Endothelial cell of umbilical vein (primary cell): ENCODE measurements at places on chromosomes 4 and X.

- DNase-seq, result no peak
Measured at GRCh38 chr4:5755679-5756078, 44.7 kb downstream of the EVC start.

DNA sequence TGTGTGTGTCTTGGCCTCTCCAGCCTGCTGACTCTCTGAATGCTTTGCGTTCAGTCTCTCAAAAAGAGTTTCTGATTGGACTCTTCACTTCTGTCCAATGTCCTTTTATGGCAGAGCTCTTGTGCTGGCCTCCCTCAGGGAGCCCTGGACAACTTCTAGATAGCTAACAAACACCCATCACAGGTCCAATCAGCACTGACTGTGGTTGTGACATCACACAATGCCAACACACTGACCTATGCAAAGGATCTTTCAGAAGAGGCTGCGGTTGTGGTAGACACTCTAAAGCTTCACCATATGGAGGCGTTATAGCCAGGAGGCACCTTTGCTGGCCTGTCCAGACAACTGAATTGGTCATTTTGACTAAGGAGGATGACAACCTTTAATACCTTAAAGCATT lies 53.8 kb upstream of the LSM6 start:
- no peak for DNase-seq

GRCh38 chrX:140432346-140433175 lies 72.3 kb downstream of the SOX3 start:
- no peak for DNase-seq

- no peak for DNase-seq
Measured at GRCh38 chr4:26238426-26238777, 82.4 kb upstream of the RBPJ start.

DNA sequence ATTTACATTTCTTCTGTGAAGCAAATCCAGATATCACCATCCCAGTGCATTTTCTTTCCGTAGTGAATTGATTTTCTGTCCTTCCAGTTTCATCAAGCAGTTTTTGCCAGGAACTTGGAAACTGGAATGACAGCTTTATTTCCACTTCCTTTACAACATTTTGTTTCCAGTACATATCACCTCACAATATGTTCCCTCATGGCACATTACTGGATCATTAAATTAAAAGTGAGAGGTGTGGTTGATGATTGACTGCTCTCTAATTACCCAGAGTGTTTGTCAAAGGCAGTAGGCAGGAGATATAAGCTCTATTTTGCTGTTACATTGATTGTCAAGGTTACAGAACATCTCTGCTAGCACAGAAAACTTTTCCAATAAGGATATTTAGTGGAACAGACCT lies 22.3 kb upstream of the ACE2 start:
- no peak for DNase-seq

DNA sequence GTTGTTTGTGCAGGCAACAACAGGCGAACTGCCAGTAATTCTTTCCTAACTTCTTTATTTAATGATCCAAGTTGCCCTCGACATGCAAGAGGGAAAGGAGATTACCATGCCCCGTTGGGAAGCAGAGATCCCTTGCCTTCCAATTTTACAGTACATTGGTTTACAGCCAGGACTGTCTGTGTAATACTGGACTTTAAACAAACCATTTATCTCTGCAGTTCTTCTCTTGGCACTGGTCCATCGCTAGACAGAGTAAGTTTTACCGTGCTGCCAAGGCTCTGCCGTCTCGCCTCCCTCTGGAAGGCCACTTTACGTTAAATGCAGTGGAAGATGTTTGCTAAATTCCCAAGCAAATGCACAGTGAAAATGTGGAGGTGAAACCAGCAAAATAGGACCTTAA lies 660.3 kb upstream of the PRKX start:
- DNase-seq, result no peak

GRCh38 chr4:153058671-153059060 lies 122.5 kb downstream of the FHDC1 start:
- no peak for DNase-seq

DNA sequence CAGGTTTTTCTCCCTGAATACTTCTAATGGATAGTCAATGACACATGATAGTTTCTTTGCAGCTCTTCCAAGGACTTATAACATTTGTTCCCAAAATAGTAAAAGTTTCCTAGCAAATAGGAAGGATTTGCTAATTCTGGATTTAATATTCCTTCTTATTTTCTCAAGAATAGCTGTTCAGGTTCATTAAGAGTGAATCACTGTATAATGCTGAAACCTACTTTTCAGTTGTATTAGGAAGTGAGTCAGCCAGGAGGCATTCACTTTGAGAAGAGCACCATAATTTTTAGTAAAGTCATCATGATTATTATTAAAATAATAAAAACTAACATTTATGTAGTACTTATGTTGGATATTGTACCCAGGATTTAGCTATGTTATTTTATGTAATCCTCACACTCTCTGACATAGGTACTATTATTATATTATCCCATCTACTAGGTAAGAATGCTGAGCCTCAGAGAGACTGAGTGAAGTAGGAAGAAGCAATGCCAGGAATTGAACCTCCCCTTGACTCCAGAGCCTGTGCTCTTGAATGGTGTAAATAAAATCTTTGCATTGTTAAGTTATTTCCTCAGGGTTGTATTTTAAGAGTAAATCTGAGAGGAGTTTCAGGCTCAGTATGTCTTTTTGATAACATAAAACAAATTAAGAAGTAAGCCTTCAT lies 114.8 kb downstream of the REELD1 start:
- DNase-seq, result peak; percentile 82

DNA sequence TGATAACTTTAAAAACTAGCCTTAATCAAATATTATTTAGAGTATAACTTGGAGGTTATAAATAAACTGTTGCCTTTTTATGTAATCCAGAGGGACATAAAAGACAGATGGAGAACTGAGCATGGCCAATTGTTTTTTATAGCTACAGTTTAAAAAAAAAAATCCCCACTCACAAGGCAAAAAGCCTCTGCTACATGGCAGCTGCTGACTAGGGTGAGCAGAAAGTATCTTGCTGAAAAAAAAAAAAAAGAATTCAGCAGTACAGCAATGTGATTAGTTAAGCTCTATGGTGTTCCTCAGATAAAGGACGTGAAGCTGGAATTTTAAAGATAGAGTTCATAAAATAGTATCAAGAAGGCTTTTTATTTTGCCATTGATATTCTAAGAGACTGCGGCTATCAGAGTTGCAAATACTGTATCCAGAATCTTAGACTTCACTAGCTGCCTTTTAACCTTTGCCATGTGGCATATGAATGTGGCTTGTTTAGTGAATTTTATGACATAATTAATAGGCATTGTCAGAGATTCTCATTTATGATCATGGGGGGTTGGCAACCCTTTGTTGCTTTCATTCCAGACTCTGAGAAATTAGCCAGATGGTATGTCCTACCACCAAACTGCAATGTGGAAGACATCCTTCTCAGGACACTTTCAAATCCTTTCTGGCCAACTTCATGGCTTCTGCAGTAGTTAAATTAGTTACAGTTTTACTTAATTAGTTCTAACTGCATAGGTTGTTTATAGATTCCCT lies 498.0 kb downstream of the STPG2 start:
- DNase-seq, result no peak

DNA sequence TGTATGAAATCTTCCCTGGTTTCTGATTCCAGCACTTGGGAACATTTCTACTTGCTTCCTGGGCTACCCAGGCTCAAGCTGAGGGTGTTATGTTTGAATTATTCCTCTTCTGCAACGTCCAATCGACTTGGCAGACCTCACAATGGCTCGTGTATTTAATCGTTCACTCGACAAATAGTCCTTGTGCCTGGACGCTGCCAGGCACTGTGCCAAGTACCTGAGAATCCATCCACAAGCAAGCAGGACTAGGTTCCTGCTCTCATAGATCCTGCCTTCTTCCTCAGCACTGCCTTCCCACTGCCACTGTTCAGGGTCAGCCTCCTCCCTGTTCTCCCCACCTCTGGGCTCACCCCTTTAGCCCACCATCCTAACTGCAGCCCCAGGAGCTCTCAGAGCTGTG lies 113.3 kb downstream of the EFNB1 start:
- DNase-seq, result no peak

- DNase-seq, result no peak
Measured at GRCh38 chr4:138405934-138406567, 163.9 kb upstream of the SLC7A11 start.

GRCh38 chr4:141241986-141242385 lies 21.3 kb downstream of the ZNF330 start:
- DNase-seq, result no peak
